Activated CD4-positive, alpha-beta T cell treated with anti-CD3 and anti-CD28 coated beads for 24 hours (primary cell): ENCODE measurements at places on chromosomes 2 and 18.

GRCh38 chr18:58135183-58135641 lies 91.2 kb downstream of the NEDD4L start:
- DNase-seq, result no peak

DNA sequence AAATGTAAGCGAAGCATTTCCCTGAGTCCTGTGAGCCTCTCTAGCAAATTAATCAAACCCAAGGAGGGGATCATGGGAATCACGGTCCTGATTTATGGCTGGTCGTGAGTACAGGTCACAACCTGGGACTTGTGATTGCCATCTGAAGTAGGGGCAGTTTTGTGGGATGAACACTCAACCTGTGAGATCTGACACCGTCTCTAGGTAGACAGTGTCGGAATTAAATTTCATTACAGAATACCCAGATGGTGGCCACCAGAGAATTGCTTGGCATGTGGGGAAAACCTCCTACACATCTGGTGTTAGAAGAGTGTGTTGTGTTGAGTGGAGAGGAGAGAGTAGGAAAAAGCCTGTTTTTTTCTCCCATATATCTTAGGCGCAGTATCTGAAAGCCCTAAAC lies 12.5 kb downstream of the CAPN14 start:
- no peak for DNase-seq

DNA sequence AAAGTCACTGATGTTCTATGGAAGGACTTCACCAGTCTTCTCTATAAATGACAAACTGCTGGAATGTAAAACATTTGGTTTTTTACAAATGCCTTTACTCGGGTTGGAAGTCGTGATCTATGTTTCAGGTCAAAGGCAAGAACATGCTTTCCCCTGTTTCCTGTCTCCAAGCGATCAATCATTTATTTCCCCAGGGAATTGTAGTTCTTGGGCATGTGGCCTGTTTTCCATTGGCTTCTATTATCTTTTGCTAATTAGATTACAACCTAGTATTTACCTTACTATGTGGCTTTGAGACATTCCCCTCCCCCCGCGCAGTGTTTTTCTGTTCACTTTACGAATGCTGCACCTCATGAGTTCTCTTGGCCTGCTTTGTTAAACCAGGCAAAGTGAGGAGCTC lies 684.2 kb downstream of the EPHA4 start:
- no peak for DNase-seq

- DNase-seq, result no peak
Measured at GRCh38 chr2:155980941-155981560, 351.5 kb downstream of the NR4A2 start.

- DNase-seq, result no peak
Measured at GRCh38 chr2:105391763-105392662, 6.8 kb downstream of the FHL2 start.

DNA sequence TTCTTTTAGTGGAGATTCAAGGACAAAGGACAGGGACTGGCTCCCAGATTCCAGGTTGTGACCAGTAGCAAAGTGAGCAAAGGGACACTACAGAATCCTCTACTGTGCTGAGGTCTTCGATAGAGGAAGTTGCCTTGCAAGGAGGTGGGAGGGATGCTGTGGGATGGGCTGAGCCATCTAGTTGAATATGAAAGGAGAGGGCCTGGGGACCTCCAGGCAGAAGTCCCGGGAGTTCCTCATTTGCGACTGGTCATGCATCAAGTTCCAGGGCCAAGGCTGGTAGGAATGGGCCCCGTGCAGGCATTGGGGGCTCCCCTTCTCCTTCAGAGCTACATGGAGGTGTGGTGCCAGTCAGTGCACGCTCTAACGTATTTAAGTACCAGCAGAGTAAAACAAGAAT lies 12.6 kb upstream of the PROM2 start:
- DNase-seq, result no peak

DNA sequence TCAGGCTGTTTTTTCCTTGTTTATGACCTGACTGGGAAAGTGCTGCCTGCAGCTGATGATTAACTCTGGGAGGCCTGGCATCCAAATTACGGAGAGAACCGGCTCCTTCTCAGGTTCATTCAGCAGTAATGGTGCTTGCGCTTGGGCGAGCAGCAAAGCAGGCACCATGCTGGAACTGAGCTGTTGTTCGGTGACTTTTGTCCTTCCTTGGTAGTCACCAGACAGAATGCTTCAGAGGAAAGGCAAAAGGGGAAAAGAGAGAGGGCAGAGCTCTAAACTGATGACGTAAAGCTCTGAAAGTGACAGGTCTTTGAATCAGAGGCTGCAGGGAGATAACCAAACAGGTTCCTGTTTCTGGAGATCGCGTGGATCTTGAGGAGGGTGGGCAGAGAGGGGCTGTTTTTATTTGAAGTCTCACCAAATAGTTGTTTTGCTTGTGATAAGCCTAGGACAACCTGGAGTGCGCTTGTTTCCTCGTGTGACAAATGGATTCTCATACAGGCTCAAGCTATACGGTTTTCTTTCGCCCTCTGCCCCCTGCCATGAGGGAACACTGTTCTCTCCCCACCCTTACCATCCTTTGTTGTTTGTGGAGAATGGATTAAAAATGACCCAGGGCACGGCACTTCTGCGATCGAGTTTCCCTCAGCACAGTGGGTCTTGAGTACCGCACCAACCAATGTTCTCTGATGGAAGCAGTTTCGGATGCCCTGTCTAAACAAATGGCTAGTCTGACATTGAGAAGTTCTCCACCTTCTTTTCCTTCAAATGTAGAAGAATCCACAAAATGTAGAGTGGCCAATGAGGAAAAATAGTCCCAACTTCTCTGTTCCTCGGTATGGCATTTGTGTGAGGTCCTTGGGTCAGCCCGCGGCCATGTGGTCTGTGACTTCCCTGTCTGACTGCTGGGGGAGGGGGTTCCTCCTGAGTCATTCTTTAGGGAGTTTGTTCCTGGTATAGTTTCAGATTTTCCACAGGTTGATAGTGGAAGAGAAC lies 1.3 kb downstream of the RASGRP3 start:
- DNase-seq, result no peak

- no peak for DNase-seq
Measured at GRCh38 chr2:168503901-168504300, 47.8 kb downstream of the CERS6 start.

DNA sequence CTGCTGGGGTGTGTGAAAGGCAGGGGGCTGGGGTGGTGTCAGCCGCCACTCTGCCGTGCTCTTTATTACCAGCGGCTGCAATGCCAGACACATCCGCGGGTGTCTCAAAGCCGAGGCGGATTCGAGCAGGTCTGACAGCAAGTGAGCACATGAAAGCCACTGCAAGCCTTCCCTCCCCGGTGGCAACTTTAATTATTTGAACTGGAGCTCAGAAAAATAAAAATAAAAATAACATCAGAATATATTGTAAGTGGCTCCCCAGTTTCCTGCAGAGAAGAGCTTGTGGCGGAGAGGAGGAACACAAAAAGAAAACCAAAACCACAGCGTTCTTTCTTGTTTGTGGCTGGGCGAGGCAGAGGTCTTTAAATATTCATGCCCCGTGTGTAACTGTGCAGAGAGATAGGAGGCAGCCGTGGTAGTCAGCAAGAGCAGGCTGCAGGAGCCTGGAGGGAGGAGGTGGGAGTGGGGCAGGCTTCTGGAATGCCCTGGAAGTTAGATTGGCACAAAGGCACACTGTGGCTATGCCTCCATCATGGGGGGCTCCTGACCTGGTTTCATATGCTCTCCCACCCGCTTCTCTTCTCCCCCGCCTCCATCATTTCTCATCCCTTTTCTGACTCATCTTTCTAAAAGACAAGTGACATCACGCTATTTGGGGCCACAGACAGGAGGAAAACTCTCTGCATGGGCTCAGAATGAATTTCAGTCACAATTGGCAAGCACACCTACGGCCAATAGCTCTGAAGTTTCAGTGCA lies 199.8 kb downstream of the CLIP4 start:
- peak; percentile 27 for DNase-seq

GRCh38 chr2:217932803-217933616 lies 69.8 kb downstream of the TNS1 start:
- no peak for DNase-seq

DNA sequence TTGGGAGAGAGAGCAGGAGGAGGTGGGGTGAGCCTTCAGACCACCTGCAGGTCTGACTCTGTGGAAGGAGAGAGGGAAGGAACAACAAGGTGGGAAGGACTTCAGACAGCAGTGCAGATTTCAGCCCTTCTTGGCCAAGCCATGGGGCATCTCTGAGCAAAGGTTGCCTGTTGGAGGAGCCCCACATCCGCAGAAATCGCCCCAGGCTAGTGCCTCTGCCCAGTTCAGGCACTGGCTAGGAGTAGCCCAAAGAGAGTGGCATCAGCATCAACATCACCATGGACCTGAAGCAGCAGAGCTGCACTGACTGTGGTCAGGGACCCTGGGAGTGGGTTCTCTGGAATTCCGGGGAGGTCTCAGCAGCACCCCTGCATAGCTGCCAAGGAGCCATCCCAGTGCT lies 10.2 kb downstream of the GPR55 start:
- no peak for DNase-seq

- no peak for DNase-seq
Measured at GRCh38 chr18:24270937-24271380, 126.7 kb downstream of the OSBPL1A start.

GRCh38 chr2:81290846-81291245 lies 986.3 kb upstream of the LRRTM1 start:
- DNase-seq, result no peak

GRCh38 chr2:54599326-54599710 lies 124.1 kb upstream of the EML6 start:
- DNase-seq, result no peak

- DNase-seq, result no peak
Measured at GRCh38 chr2:67994716-67995115, 68.1 kb downstream of the C1D start.

- DNase-seq, result no peak
Measured at GRCh38 chr2:162435157-162435556, 91.2 kb downstream of the GCA start.

GRCh38 chr2:100877555-100877954 lies 57.6 kb downstream of the NPAS2 start:
- DNase-seq, result no peak

DNA sequence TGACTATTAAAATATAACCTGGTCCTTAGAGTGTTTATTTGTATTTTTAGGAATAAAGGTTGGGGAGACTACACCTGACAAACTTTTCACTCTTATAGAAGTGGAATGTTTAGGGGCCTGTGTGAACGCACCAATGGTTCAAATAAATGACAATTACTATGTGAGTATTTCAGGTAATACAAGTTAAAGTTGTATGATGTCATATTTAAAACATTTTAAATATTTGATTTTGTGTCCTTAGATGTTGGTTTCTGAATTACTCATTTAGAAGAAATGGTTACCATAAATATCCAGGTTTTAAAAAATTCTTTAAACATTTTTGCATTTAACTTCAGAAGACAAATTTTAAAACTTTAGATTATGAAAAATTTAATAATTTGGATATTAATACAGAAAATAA lies 11.8 kb upstream of the ANKRD12 start:
- DNase-seq, result no peak

- no peak for DNase-seq
Measured at GRCh38 chr2:167275046-167275445, 386.8 kb downstream of the XIRP2 start.

GRCh38 chr2:176650104-176650837 lies 381.0 kb downstream of the MTX2 start:
- no peak for DNase-seq

GRCh38 chr2:161915121-161915520 lies 158.9 kb downstream of the DPP4 start:
- DNase-seq, result no peak

GRCh38 chr2:148926981-148927401 lies 52.0 kb downstream of the KIF5C start:
- DNase-seq, result peak; percentile 6
